Stimulated activated CD8-positive, alpha-beta memory T cell treated with anti-CD3 and anti-CD28 coated beads, Interleukin-12 subunit alpha, Interleukin-12 subunit beta, amount 100 ng/mL, for 1 hour (primary cell): ENCODE measurements at places on chromosomes 16 and 17.

DNA sequence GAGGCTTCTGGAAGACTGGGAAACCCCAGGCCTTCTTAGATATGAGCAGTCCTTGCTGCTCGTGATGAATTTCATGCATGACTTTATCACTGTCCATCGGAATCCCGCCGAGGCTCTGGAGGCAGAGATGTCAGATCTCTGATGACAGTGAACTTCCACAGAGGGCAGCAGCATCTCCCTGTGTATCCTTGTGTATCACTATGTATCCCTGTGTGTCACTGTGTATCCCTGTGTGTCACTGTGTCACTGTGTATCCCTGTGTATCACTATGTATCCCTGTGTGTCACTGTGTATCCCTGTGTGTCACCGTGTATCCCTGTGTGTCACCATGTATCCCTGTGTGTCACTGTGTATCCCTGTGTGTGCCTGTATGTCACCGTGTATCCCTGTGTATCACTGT is 160.2 kb upstream of the CHMP6 start:
- no peak for DNase-seq

- DNase-seq: peak; percentile 53
Observed at GRCh38 chr16:84175350-84176081, 11.3 kb downstream of the TAF1C start.

DNA sequence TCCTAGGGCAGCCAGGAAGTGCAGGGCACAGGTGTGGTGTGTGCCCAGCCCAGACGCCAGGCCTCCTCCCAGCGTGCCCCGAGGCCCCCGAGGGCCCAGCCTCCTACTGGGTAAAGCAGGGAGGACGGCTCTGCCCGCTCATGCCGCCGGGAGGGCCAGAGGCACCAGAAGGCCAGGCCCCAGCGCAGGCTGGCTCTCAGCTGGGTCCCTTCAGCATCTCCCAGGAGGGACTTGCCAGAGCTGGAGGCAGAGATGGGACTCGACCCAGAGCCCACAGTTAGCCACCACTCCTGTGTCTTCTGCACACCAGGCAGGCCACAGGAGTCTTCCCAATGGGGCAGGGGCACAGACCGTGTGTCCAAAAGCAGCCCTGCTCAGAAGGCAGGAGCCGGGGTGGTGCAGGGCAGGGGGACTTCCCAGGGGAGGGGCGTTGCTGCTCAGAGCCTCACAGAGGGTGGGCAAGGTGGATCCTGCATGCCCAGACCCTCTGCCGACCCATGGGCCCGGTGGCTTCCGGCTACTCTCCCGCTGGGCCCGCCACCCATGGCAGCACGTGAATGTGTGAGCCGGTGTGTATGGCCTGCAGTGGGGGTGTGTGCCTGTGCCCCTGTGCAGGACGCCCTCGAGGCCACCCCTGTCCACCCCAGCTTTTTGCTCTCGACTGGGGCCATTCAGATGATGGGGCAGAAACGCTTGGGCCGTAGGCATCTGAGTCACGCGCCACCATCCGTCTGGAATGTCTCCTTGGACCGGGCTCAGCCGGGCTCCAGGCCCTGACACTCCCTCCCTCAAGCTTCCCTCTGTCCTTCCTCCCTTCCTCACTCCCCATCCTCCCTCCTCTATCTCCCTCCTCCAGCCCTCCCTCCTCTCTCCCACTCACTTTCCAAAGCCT is 5.7 kb upstream of the ZNF469 start:
- DNase-seq: no peak

DNA sequence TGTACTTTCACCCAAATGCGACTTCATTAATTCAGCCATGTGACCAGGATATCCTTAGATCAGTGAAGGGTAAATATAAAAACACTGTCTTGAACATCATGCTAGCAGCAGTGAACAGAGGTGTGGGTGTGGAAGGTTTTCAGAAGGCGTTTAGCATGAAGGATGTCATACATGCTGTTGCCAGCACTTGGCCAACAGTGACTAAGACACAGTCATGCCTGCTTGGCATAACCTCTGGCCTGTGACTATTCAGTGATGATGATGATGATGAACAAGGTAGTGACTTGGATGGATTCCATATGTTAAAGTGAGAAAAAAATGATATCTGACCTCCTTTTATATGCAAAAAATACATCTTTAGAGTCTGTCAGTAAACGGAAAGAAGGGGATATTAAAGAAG is 97.9 kb downstream of the MAP2K4 start:
- DNase-seq: no peak

- DNase-seq: no peak
Observed at GRCh38 chr16:85112364-85112763, at the start of gene CIBAR2. TSS of gene CIBAR2 (minus strand) at chr16:85112472. CDS start at chr16:85112352, 120 bp downstream.

DNA sequence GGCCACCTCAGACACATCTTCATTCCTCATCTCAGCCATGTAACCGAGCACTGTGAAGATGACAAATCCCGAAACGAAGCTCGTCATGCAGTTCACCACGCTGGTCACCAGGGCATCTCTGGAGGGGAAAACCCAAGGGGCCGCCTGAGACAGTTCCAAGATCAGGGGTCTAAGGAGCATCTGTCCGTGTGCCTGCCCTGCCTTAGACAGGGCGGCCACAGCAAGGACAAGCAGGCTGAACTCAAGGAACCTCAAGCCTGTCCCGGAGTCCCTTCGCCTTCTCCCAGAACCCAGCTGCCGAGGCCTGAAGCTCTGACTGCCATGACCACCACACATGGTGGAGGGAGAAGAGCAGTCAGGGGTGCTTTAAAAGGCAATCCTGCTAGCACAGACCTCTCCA is 22.7 kb downstream of the SLC6A4 start:
- DNase-seq: no peak

- no peak for DNase-seq
Observed at GRCh38 chr16:11542069-11542744, 44.5 kb downstream of the LITAF start.

GRCh38 chr17:80847496-80848230 is 144.0 kb upstream of the CHMP6 start:
- DNase-seq: peak; percentile 27

DNA sequence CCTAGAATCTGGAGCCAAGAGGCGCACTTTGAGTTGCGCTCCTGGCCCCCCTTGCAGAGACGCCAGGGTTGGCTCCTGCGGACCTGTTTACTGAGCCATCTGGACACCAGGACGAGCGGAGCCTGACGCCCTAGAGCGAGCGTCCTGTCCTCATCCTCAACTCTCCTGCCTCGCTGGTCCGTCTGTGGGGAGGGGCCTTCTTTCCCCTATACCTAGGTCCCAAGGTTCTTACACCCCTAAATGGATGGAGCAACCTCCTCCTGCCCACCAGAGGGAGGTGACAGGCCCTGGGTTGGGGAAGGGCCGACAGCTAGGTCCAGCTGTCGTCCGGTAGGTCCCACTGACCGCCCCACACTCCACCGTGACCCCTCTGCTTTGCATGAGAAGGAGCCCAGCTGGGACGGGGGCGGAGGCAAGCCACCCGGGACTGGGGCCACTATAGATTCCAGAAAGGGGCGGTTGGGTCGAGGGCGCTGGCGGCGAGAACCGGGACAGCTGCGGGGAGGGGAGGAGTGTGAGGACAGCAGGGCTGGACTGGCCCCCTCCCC is 3.1 kb upstream of the LHX1 start:
- DNase-seq: no peak
